ENCODE measurements at places on chromosomes 12 and 14.

DNA sequence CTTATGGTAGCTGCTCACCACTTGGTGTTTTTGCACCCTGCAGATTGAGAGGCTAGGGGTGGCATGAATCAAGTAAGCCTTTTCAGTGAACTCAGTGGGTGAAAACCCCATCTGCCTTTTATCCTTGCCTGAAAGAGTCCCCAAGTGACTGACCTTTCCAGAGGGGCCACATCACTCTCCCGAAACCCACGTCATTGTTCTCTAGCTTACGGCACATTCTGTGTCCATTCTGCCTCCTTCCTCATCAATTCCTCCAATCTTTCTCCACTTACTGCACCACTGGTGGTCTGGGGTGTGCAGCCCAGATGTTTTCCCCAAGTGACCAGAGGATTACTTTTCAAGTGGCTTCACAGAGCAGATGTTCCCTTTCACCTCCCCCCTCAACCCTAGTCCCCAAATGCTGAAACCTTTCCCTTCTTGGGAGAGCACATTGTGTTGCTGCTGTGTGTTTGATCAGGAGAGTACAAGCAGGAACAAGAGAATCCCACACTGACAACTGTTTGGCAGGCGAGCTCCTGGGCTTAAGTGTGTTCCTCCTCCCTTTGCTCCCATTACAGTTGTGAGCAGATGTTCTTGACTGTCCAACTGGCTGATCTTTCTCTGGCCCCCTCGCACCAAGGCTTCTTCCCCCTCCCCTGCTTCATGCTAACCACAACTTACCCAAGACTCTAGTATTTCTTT is 138.0 kb upstream of the IGF1 start:
- no peak for DNase-seq

DNA sequence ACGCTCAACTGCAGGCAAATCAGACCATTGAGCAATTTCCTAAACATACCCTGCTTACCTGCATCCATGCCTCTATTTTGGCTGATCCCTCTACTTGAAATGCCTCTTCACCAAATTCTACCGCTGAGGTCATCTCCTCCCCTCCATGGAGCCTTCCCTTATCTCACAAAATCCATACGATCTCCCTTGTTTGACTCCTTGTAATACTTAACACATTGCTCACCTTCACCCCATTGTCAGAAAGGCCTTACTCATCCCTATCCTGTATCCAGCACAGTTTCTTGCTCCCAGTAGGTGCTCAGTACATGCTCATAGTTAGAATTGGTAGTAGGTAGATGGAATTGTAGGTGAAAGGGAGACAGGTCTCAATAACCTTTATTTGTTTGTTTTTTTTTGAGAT is 5.4 kb downstream of the DDN start:
- DNase-seq, result no peak

GRCh38 chr12:95147866-95148265 is 69.4 kb downstream of the FGD6 start:
- DNase-seq, result no peak

- no peak for DNase-seq
Measured at GRCh38 chr14:74547331-74547927, 53.9 kb downstream of the ISCA2 start.

GRCh38 chr12:69238589-69239351 is 599 bp upstream of the CPSF6 start:
- DNase-seq, result no peak

DNA sequence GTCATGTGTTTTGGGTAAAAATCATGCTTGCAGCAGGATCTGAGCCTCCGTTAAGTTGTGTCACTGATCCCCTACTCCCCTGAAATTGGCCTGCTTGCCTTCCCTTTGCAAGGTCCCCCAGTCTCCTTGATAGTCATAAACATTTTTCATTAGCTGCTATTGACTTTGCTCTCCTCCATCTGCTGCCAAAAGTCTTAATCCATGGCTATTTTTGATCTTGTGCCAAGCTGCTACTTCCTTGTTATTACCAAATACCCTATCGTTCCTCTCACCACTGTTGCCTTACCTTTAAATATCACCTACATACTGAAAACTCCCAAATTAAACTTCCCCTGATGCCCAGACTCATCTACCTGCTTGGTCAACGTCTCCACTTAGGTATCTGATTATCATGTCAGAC is 148.3 kb downstream of the PHLDA1 start:
- DNase-seq, result no peak

GRCh38 chr14:72128629-72129028 is 196.4 kb downstream of the RGS6 start:
- DNase-seq, result no peak

Data from T follicular helper cell (primary cell).